ENCODE measurements at places on chromosomes 12 and 14. TPM values are rescaled to one million over a fixed set of nuclear protein-coding genes. Genes with fewer than 3 reads are reported as not detected.

- DNase-seq: no peak
Observed at GRCh38 chr12:6180268-6181051, 19.7 kb upstream of the CD9 start.

Gene VRK1
- 23.6 TPM for polyA plus RNA-seq

- DNase-seq: no peak
Observed at GRCh38 chr12:119949145-119949544, 39.9 kb upstream of the BICDL1 start.

- no peak for DNase-seq
Observed at GRCh38 chr12:11943919-11944700, 126.6 kb upstream of the BCL2L14 start.

DNA sequence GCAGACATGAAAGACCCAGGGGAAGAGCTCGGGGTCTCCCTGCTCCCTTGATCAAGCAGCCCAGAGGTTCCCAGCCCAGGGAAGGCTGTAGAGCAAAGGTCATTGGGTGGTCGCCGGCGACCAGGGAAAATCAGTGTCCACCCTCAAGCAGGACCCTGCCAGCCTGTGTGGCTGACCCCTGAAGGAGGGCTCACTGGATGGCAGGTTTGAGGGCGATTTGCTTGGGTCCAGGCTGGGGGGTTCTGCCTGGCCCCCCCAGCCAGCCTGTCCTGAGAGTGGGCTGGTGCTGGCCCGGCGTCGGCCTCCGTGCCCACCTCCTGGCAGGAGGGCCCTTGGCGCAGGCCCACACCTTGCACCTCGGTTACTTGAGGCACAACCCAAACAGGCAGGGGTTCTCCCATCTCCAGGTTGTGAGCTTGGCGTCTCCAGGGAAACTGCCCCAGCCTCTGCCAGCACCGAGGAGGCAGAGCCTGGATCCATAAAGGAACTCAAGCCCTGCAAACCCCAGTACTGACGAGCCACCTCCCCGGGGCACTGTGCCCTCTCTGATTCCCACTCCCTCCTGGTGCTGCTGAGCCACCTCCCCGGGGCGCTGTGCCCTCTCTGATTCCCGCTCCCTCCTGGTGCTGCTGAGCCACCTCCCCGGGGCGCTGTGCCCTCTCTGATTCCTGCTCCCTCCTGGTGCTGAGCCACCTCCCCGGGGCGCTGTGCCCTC, 329.0 kb upstream of the SFSWAP start:
- DNase-seq: no peak

DNA sequence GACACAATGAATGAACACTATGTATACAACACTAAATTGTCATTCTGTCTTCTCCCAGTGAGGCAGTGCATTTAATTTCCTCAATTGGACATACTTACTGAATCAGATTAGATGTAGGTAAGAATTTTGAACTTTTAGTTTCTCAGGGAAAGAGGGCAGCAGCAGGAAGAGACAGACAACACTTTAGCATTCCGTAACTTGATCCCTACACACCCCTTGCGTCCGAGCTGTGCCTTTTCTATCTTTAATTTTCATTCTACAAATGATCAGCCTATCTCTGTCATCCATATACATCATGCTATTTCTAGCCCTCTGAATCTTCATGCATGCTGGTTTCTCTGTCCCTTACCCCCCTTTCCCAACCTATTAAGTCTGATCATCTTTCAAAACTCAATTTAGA, 358.0 kb upstream of the RPL10L start:
- DNase-seq: no peak

- DNase-seq: no peak
Observed at GRCh38 chr12:1213205-1213604, 222.2 kb downstream of the ERC1 start.

Gene UBR7
- polyA plus RNA-seq: 34.6 TPM

Gene KLRC3
- not detected for polyA plus RNA-seq

GRCh38 chr12:114340231-114340630, 65.7 kb downstream of the TBX5 start:
- no peak for DNase-seq

DNA sequence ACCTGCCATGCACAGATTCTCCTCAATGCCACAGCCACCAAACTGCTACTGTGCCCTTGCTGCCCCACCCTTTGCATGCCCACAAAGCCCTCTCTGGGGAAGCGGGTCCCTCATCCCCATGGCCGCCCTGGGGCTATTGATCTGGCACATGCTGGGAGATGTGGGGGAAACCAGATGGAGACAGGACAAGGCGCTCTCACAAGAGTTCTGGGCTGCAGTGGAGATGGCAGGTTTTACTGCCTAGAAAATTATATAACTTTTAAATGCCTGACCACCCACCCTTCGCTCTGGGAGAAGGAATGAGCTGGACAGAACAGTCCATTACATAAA, 10.6 kb upstream of the PIP4K2C start:
- no peak for DNase-seq

- no peak for DNase-seq
Observed at GRCh38 chr12:69765515-69765914, 26.9 kb downstream of the RAB3IP start.

Gene WNK1
- 100 TPM for polyA plus RNA-seq

DNA sequence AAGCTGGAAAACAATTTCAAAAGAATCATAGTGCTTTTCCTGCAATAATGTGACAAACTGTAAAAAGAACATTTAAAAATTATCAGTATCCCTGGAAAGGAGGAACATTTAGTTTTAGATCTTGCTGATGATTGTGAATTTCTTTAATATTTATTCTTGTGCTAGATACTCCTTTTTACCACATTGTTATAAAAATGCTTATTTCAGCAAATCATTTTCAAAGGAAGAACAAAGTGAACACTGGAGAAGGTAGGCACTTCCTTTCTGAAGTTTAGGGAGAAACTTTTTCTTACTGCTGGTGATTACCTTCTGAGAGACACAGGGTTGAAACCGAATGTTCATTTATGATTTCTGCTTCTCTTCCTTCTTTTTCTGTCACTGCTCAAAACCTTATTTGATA, 45.1 kb upstream of the C12orf75 start:
- no peak for DNase-seq

Gene TAS2R13
- 0.14 TPM for polyA plus RNA-seq

Gene MAGOHB
- polyA plus RNA-seq: 38.5 TPM

GRCh38 chr12:126807312-126807865, 1459.6 kb upstream of the TMEM132C start:
- DNase-seq: no peak

GRCh38 chr12:112823582-112824149, 32.1 kb downstream of the RPH3A start:
- no peak for DNase-seq

GRCh38 chr14:94423453-94424056, 29.0 kb downstream of the SERPINA11 start:
- DNase-seq: peak; percentile 48

Gene SIX1
- polyA plus RNA-seq: 12.2 TPM

DNA sequence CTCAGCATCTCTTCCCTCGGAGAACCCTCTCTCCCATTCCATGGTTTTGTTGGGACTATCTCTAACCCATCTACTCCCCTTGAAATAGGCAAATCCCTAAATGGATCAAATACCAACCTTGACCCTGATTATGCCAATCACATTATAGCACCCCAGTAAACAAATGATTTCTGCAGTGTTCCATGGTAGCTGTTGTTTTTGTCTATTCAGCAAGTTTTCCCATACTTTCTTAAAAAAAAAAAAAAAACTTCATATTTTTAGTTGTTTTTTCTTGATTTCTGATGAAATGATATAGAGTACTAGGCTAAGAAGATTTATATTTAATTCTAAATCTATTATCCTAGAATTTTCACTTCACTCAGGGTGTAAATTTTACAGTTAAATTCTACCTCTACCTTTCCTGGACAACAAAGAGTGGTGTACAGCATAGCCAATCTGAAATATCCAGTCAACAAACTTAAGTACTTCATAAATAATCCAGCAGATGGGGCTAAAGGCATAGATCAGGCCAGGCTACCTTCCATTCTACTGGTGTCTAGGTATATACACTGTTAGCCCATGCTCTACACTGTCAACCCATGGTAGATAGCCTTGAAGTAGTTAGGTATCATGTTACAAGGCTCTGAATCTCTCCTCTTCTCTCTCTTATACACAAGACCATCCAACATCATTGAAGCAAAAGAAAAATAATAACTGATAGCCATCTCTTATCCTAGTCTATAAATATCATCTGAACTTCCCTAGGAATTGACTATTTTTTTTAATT, 82.2 kb downstream of the PLEKHG7 start:
- peak; percentile 33 for DNase-seq

DNA sequence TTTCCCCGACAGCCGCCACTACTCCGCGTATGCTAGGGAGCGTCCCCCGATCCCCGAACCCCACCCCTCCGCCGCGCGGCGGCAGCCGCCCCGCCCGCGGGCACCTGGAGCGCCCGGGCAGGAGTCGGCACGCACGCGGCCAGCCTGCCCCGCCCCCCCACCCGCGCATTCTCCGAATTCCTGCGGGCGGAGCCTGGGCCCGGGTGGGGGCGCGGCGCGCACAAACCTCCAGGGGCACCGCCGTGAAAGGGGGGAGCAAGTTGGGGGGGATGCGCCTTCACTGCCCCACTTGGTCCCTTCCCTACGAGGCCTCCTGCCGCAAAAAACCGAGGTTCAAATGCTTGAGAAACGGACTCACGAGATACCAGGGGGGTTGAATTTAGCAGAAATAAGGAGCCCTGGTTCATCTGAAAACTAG, 1.7 kb downstream of the AJUBA start:
- no peak for DNase-seq

Gene GCH1
- 3.6 TPM for polyA plus RNA-seq

DNA sequence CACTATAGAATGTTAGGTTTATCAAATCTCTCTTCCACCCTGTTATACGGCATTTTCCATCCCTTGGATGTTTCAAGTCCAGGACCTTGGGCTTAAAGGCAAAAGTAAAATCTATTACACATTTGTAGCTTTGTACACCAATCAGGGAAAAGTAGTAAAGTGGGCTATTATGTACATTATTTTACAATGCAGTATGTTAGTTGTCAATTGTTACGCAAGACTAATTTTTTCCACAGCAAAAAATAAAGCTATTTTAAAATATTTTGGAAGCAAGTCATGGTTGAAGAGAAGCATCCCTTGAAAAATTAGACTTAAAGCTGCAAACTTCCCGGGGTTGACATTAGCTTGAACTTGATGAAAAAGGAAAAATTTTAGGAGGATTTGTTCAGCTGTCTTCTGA, 476.2 kb downstream of the DIO2 start:
- no peak for DNase-seq

GRCh38 chr14:81033698-81034240, 78.3 kb downstream of the TSHR start:
- DNase-seq: no peak

DNA sequence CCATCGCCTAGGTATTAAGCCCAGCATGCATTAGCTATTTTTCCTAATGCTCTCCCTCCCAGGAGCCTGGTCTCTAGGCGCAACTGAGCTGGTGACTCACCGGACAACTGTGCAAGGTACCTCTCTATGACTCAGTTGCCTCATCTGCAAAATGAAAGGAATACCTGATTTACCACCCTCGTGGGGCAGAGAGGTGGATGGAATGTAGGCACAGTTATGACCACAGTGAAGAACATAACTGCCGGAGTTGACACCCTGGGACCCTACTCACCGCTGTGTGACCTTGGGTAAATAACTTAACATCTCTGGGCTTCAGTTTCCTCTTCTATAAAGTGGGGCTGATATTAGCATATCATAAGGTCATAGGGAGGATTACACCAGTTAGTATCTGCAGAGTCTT, 22.6 kb downstream of the BCL11B start:
- DNase-seq: no peak

Gene DNAI7
- 1.8 TPM for polyA plus RNA-seq

DNA sequence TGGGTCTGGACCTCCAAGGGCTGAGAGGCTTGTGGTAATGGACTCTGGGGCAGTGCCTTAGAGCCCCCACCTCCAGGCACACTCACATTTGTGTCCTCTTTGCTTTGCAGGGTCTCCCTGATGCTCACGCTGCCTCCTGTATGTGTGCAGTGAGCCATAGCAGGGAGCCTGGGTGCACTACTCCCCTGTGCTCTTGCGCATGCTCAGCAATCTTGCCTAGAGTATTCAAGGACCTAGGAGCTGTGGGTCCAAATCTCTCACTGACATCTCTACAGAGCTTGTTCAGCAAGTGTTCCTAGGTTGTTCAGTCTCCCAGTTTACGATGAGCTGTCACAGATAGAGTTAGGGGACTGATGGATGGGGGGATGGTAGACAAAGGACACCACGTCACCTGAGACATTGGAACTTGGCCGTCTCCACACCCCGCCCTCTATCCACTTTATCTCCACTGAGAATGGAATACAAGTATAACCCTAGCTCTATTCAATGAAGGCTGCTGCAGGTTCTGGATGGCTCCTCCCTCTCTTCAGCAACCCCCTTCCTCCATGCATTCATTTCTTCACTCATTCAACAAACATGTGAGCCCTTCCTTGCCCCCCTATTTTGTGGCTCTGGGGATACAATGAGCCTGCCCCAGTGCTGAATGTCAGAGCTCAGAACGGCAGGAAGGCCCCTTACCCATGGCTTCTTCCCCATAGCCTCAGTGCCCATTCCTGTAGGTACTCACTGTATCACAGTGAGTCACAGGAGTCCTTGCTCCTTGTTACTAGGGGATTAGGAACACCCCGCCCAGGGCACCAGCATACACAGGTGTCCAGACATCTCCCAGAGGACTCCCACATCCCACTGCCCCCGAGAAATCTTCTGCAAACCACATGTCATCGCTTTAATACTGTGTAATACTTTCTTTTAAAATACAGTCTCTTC, 31.2 kb downstream of the FIGNL2 start:
- no peak for DNase-seq

DNA sequence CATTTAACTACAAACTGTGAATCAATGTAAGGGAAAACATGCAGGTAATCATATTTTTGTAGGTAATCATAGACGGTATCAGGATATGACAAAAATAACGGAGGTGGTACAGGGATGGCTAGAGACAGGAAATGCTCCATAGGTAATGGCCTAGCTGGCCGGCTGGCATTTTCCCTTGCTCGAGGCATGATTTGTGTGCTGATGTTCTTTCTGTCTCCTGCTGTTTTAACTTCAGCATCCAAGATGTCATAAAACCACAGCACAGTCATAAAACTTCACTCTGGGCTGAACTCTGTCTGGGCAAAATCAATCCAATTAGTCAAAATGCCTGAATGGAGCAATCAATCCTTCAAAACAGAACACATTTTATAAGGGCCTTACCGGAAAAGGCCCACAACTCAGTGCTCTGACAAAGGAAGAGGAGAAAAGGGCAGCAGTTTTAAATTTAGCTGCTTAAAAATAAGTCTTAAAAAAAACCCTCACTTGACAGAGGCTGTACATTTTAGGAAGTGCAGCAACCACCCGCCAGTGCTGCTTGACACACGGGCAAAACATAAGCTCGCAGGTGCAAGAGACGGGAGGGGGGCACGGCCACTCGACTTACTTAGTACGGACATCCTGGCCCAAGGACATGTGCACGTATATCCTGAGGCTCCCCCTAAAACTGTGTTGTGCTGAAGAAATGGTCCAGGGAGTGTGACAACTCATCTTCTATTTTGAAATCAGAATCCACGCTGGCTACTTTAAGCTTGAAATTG, 40.5 kb upstream of the GPR68 start:
- no peak for DNase-seq

DNA sequence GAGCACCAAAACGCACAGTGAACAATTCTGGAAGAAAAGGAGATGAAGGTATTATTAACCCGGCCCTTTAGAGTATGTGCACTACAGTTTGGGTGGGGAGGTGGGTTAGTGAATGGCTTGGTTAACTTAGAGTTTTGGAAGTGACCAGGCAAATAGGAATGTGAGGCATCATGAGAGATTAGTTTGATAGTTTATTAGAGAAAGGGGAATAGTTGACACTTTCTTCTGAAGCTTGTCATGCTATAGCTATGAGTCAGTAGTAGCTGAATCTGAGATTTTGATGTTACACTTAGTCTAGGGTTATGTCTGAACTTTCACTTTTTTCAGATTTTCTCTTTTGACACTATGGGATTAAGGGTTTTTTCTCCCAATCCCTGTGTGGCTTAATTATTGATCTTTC, 567.2 kb downstream of the SNAPC1 start:
- no peak for DNase-seq

All from left renal pelvis (tissue), 4 donors.